NCI-H187 treated with DMSO at 0.1 percent for 48 hours (cell line): ENCODE measurements at places on chromosomes 3 and 15.

GRCh38 chr15:71678191-71678590, 132.2 kb upstream of the NR2E3 start:
- DNase-seq: no peak

DNA sequence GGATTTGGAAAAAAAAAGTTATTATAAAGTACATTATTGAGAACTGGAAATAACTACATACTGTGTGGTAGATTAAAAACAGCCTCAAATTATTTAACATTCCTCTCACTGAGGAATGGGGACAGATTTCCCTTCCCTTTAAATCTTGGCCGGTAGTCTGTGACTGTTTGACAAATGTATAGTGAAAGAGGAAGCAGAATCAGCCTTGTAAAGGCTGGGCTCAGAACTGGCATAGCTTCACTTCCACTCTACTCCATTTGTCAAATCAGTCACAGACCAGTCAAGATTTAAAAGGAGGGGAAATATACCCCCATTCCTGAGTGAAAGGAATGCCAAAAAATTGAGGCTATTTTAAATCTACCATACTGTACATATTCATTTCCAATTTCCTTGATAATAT, 18.2 kb upstream of the B4GALT4 start:
- no peak for DNase-seq

DNA sequence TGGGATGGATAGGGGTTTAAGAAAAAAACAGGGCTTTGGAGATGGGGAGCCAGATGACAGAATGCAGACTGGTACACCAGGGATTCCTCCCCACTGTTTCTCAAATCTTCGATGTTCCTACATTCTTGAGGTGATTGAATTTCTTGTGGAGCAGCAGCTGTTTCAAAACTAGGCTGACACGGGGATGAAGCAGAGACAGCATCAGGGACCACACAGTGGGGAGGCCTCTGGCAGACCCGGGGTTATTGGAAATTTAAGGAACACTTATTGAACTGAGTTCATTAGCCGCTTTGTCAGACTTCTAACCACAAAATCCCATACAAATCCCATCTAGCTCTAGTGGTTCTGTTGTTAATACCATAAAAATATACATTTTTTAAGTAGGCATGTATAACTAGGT, 621.4 kb upstream of the GBE1 start:
- no peak for DNase-seq

DNA sequence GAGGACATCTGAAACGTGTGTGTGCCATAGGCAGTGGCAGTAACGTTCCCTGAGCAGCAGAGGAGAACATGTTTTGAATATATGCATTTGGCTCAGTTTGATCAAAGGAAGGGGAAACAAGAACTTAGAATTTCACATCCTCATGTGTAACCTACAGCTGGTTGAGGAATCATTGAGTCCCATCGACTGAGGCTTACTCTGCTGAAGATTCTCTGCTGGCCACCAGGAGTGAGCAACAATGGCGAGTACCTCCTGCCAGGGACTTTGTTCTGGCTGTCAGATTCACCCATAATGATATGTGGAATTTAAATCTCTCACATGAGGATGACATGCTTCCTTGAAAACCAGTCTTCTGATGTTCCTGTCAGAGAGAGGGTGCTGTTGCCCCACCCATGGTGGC, 21.3 kb downstream of the GORASP1 start:
- no peak for DNase-seq

GRCh38 chr3:140351466-140351865, 326.4 kb upstream of the TRIM42 start:
- DNase-seq: no peak

- DNase-seq: no peak
Measured at GRCh38 chr3:4078903-4079302, 224.3 kb upstream of the SETMAR start.

DNA sequence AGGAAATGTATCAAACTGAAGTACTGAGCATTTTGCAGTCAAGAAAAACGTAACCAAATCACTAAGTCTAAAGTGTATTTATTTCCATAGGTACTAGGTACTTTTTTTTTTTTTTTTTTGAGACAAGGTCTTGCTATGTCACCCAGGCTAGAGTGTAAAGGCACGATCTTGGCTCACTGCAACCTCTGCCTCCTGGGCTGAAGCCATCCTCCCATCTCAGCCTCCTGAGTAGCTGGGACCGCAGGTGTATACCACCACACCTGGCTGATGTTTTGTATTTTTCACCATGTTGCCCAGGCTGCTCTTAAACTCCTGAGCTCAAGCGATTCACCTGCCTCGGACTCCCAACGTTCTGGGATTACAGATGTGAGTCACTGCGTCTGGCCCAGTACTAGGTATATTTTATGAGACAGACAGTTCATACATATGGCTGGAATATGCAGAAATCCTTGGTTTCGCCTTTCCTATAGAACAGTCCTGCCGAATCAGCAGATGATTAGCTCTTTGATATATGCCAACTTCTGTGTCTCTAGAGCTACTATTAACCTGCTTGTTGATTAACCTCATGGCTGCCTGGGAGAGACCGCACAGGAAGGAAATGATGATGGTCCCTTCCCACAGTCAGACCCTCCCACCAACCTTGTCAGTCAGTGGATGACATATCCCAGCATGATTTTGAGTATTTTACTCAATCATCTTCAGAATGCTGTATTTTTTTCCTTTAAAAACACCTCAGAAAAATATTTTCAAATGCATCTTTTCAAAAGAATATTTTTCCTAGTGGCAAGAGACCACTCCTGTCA, 32.3 kb downstream of the TMOD3 start:
- no peak for DNase-seq

DNA sequence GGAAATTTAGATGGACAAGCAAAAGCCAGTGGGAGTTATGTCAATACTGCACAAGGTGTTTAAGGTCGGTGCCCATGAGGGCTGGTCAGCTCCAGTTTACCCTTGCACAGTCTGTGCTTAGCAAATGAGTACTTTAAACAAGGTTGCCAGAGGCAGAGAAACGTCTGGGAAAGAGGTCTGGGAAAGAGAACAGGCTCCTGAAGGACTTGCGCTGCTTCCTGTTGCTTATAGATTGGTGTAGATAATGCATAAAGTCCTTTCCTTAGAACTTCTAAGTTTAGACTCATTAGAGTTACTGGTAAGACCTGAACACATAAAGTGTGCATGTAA, 162.6 kb upstream of the P2RY1 start:
- DNase-seq: no peak

DNA sequence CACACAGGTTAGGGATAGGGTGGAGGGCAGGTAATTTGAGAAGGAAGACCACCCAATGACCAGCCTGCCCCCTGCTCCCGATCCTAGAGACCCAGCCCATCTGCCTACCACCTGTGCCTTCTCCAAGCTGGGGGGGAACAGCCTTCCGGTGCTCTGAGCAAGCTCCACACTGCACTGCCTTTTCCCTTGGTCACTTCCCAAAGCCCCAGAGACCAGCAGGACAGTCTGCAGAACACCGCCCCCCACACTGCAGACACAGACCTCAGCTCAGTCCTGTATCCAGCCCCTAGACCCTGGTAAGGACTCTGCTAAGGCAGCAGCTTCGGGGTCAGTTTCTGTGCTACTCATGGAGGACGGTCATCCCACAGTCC, 156.9 kb downstream of the MEGF11 start:
- DNase-seq: no peak

DNA sequence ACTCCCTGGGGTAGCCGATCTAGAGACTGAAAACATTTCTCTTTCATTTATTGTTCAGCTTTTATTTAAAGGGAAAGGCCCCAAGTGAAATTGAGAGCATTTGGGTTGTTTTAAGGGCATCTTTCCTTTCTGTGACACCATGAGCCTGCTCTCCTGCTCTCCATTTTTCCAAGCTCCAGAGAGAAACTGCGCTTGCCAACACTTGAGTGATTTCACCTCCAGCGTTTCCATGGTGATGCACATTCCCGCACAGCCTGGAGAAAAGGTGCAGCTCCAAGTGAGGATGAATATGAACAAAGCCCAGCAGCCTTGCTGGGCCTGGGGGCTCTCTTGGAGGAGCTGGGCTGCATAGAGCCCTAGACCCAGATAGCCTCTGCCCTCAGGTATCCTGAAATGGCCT, 159.2 kb upstream of the PPP2R3A start:
- DNase-seq: no peak

DNA sequence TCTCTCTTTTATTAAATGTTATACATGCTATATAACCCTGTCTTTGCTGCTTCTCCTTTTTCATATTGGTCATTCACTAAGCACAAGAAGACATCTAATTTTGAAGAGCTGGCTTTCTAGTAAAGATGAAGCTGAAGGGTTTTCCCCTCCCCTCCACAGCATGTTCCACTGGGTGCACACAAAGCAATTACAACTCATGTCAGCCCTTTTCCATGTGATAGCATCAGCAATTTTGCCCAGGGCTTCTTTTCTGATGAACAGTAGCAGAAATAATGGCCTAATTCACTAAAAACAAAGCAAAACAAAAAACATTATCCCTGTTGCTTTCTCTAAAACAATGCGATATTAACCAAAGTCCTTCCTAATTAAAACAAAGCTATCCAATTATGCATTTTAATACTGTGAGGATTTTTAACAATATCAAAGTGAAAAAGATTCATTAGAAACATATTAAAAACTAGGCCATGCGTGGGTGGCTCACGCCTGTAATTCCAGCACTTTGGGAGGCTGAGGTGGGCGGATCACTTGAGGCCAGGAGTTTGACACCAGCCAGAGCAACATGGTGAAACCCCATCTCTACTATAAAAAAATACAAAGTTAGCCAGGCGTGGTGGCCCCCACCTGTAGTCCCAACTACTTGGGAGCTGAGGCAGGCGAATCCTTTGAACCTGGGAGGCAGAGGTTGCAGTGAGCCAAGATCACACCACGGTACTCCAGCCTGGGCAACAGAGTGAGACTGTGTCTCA, 12.2 kb upstream of the PIK3R4 start:
- no peak for DNase-seq

GRCh38 chr15:52039925-52040781, 21.1 kb downstream of the MAPK6 start:
- DNase-seq: no peak

GRCh38 chr3:99562990-99563607, 75.3 kb upstream of the COL8A1 start:
- DNase-seq: no peak

DNA sequence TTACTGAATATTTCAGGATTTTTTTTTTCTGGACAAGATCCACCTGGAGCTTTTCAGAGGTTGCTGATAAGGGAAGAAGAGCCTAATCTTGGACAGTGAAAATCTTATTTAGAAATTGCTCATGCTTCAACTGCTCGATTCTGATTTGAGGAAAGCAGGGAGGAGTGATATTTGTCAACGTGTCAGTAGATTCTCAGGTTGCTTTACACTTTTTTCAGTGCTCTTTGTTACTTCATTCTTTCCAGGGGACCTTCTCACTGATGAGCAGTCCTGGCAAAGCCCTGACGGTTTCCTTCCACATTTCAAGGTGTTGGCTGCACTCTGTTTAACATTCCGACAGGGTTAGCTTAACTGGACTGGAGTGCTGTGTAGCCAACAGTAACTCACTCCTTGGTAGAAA, 24.1 kb upstream of the RARB start:
- DNase-seq: no peak

GRCh38 chr15:101105059-101105891, 146.6 kb downstream of the CHSY1 start:
- DNase-seq: no peak

DNA sequence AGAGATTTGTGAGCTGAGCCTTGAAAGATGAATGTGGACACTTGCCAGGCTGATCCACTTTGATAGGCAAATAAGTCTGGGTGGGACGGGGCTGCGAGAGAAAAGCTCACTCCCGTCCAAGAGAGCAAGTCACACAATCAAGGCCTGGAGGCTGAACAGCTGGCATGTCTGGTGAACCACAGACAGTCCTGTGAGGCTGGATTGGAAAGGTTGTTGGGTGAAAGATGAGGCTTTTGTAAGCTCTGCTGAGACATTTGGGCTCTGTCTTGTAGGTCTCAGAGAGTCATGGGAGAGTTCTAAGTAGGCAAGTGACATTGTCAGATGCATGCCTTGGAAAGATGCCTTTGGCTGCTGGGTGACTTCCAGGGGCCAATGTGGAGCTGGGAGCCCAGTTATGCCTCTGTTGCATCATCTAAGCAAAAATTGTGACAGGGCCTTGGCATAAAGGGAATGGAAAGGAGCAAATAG, 38.5 kb downstream of the RPLP1 start:
- no peak for DNase-seq

- DNase-seq: no peak
Measured at GRCh38 chr3:42501681-42502428, 588 bp upstream of the VIPR1 start.

GRCh38 chr3:185935465-185936272, 2.1 kb downstream of the TRA2B start:
- DNase-seq: no peak

- DNase-seq: no peak
Measured at GRCh38 chr15:65837301-65838294, 31.7 kb upstream of the RAB11A start.
